Activated CD4-positive, alpha-beta T cell treated with anti-CD3 and anti-CD28 coated beads, Interleukin-2, amount 50 U/mL, for 24 hours (primary cell): ENCODE measurements at places on chromosomes 13 and 19.

GRCh38 chr13:28347456-28348371, 147.2 kb downstream of the FLT1 start:
- no peak for DNase-seq

DNA sequence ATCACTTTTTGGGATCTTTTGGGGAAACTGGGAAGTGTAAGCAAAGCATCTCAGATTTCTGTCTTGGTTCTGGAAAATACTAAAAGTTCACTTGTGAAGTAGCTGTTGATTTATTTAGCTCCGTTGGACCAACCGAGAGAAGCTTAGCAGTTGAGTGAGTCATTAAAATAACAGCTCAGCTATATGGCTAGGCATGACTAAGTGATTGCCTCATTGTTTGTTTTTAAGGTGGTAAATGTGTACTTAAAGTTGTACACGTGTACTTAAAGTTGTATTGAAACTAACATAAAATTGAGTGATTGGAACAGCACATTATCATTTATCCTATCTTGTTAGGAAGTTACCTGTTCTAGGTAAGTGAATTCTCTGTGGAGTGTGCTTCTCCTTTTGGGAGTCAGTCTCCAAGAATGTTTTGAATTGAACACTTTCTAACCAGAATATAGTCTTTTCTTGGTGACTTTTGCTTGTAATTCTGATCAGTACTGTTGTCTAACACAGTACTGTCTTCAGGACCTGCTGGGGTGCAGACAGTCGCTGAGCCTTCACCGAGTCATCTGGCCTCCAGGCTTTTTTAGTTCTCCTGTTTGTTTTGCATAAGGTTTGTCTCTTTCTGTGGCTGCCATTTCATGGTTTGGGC, 2.9 kb upstream of the DCUN1D2 start:
- peak; percentile 17 for DNase-seq

DNA sequence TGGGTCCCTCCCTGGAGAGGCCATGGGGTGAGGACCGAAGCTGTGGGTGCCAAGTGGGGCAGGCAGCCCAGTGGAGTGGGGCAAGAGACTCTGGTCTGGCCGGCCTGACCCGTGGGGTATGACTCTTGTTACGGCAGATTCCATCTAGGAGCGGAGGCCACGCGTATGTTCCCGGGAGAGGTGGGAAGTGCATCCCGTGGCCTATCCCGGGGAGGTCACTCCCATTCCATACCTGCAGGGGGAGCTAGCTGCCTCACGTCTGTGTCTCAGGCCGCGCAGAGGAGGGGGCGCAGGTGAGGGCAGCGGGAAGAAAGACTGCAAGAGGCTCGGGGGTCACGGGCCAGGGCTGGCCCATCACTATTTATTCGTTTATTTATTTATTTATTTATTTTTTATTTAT, 4.9 kb downstream of the CSNK1G2 start:
- no peak for DNase-seq

DNA sequence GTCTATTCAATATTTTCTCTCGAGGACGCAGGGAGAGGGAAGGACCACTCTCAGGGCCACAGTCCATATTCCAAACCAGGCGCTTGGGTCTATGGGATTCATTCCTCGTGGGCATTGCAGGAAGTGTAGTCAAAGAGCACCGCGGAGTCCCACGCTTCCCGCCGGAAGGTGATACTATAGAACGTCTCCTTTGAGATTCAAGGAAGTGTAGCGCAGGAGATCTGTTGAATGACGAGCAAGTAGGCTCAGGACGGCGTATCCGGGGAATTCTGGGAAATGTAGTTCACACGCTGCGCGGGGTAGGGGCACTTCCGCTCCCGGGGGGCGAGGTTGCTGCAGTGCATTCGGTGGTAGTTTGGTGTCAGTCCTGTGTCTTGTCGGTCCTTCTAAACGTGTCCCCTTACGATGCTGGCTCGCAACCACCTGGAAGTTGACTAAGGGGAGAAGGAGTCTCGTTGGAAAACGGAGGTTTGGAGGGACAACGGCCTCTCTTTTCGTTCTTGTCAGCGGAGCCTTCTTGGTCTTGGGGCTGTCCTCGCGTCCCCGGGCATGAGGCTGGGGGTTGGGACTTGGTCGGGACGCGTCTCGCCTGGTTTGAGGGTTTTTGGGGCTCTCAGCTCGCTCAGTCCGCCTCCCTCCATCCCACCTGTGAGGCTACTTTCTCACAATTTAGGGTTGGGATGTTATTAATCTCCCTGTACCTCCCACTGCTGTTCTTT, at the start of gene ZNF284:
TSS of gene ZNF284 (plus strand) at position 336 of the 719 bp plus-strand sequence. CDS start 4,231 bp downstream, outside the sequence.
- DNase-seq: peak; percentile 83

- DNase-seq: peak; percentile 47
These were observed 2.6 kb upstream of the CACNG7 start for GRCh38 chr19:53906211-53907192.

GRCh38 chr19:55146078-55146704, 2.8 kb downstream of the TNNT1 start:
- DNase-seq: no peak

DNA sequence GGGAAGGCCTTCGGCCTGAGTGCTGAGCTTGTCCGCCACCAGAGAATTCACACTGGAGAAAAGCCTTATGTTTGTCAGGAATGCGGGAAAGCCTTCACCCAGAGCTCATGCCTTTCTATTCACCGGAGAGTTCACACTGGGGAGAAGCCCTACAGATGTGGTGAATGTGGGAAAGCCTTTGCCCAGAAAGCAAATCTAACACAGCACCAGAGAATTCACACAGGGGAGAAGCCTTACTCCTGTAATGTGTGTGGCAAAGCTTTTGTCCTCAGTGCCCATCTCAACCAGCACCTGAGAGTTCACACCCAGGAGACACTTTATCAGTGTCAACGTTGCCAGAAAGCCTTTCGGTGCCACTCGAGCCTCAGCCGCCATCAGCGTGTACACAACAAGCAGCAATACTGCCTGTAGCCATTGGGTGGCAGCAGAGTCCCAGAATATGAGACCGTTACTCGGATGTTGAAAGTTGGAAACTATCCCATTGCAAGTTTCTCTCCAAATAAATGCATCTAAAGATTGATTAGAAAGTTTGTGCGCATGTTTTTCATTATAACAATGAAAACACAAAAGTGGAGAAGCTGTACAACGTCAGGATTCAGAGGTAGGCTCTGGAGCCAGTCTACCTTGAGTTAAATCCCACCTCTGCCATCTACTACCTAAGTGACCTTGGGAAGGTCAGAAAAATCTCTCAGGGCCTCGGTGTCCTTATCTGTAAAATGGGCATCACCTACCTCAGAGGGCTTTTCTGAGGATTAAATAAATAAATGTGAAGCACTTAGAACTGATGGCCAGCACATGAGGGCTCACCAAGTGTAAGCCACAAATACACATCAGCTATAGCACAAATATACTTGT, 21.1 kb downstream of the ZNF473 start:
- peak; percentile 26 for DNase-seq

- DNase-seq: no peak
These were observed 414.2 kb downstream of the MYO16 start for GRCh38 chr13:109043636-109044035.

GRCh38 chr19:4352701-4353121, 9.3 kb downstream of the MPND start:
- DNase-seq: peak; percentile 47

GRCh38 chr19:58154287-58154678, 3.7 kb upstream of the ZNF329 start:
- DNase-seq: no peak

- DNase-seq: no peak
These were observed 178.9 kb downstream of the OLFM4 start for GRCh38 chr13:53207556-53207955.

GRCh38 chr19:2154587-2155075, 3.3 kb upstream of the AP3D1 start:
- no peak for DNase-seq

DNA sequence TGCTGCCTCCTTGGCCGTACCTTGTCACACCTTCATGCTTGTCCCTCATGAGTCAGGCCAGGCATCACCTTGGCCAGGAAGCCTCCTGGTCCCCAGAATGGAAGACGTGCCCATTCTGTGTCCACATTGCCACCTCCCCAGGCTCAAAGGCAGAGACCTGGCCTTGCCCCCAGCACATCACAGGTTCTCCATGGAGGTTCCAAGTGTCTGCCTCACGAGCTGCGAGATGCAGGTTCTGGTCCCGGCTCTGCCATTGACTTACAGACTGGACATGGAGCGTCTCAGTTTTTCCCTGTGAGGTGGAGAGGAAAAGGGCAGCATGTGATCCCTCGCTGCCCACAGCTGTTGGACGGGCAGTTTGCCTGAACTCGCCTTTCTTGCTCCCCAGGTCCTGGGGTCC, 9.1 kb upstream of the SLC7A10 start:
- DNase-seq: no peak

DNA sequence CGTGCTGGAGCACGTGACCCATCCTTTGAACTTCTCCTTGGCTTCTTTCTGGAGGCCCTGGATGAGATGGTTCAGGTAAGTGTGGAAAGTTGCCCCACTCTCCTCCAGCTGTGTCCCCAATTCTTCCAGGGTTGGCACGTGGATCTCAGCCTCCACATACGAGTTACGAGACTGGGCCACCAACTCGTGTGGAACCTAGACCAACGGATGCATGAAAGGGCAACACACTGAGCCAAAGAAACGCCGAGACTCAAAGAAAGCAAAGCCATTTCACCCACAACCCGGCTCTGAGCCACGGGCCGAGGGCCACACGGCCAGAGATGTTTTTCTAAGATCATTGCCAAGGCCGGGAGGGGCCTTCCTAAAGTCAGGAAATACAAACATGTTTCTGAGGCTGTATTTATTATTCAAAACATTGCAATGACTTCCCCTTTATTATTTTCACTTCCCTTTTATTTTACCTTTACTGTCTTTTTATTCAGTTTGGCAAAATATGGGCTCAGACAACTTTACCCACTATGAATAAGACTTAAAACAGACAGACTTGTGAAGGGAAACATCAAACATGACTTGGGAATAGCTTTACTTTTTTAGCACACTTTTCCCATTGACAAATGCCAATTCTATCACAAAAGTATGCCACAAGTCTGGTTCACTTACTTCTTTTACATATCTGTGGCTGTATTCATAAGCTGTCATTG, 94.6 kb downstream of the KL start:
- no peak for DNase-seq

GRCh38 chr13:22776394-22777186, 404.2 kb upstream of the SGCG start:
- DNase-seq: no peak

DNA sequence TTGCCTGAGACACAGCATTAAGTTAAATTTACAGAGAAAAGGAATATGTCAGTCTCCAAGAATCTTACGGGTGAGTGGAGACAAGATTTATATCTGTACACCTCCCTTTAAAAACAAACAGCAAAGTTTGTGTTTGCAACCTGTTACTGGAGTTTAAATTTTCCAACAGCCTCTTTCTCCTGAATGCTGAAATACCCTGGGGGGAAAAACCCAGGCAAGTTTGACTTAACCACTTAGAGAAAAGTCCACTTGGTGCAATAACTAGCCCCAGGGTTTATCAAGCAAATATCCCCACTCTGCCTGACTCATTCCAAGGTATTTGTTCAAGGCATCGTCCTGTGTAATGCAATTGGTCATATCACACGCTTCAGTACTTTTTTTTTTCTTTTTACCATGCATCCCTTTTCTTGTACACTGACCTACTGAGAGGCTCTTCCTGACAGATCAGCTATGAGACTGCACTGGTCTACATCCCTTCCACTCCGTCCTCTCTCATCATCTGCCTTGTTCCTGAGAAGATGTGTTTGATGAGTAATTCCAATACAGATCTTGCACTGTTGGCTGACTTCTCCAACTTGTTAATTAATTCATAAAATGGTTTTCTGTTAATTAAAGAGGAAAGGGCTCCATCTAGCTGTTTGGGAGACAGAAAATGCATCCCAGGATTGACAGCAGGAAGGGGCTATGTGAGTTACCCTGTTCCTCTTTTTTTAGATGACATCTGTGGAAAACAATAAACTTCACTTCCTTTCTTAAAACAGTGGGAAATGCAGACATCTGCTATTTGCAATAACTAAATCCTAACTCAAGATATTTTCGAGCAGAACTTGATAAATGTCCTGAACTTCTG, 212.5 kb upstream of the IRS2 start:
- DNase-seq: no peak

- no peak for DNase-seq
These were observed 147.9 kb downstream of the TEX29 start for GRCh38 chr13:111468037-111468959.

DNA sequence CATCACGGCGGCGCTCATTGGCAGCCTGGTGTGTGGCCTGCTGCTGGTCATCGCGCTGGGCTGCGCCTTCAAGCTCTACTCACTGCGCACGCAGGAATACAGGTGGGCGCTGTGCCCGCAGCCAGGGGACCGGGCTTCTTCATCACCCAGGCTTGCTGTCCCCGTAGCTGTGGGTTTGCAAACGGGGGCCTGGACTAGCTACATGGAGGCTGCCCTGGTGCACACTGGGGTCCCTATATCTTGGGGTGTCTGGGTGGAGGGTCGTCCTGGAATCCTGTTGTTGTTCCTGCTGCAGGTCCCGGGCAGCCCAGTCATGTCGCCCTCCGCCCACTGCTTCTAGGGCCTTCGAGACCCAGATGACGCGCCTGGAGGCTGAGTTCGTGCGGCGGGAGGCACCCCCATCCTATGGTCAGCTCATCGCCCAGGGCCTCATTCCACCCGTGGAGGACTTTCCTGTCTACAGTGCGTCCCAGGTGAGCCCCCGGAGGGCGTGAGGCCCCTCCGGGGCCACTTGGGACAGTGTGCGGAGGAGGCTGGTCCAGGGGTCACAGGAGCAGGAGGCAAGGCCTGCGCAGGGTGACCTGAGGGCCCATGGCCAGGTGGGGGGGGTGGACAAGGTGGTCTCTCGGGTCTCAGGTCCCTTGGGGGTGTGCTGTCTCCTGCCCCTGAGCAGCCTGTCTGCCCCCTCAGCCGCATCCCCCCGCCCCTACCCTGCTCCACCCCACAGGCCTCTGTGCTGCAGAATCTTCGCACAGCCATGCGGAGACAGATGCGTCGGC, 12.3 kb downstream of the LRP3 start:
- DNase-seq: no peak

GRCh38 chr13:42007844-42008243, 40.6 kb upstream of the DGKH start:
- no peak for DNase-seq

GRCh38 chr13:48876289-48876688, 99.4 kb upstream of the FNDC3A start:
- DNase-seq: no peak

GRCh38 chr13:21777813-21778212, 106.9 kb downstream of the FGF9 start:
- no peak for DNase-seq
